Activated CD4-positive, alpha-beta memory T cell treated with anti-CD3 and anti-CD28 coated beads for 36 hours (primary cell): ENCODE measurements at places on chromosomes 3 and 15. TPM values are rescaled to one million over a fixed set of nuclear protein-coding genes. Genes with fewer than 3 reads are reported as not detected.

FANCD2OS gene
- total RNA-seq: not detected

DNA sequence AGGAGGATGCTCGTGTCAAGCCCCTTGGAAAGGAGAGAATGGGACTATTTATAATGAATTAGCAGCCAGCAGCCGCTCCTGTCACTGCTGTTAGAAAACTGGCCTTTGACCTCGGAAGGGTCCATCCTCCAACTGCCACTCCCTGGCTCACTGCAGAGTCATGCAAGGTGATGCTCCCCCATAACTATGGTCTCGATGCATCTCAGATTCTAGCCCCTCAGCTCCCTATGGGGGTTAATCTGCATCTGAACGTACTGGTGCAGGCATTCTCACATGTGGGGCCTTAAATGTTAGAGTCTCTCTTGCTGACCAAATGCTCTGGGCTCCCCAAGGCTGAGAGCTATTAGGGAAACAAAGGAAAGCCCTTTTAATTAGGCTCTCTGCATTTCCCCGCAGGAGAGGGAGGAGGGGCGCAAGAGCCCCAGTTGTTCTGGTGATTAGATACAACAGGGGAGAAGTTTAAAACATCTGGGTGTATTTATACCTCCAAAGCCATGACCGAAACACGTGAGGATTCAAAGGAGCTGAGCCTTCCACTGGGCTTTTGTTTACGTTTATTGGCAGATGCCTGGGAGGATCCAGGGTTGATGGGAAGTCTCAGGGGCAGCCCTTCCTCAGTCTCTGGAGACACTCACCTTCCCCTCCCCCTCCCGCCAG is 182.5 kb downstream of the OPA1 start:
- DNase-seq: no peak

DNA sequence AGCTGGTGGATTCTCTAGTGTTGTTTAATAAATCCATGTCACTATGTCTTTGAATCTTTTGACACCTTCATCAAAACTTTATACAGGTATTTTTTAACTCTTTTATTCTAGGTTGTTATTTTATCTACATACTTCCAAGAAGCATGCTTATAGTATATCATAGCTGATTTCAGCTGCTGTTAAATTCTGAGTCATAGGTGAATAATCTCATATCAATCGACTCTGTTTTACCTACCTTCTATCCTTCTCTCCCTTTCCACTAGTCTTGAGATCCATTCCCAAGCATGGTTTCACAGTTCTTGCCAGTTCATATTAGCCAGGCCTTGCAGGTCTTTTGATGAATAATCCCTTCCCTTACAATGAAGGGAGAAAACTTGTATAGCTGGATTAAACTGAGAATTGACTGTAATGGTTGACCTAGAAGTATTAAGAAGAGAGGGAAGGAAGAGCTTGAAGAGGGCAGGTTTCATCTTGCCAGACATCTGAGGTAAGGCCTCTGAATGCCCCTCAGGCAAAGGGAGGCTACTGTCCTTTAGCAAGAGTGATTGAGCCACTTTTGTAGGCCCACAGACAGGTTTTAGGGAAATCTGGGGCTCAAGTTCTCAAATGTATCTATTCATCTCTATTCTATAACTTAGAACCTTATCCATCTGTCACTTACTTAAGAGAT is 146.4 kb downstream of the EPHA6 start:
- no peak for DNase-seq

- DNase-seq: no peak
Measured at GRCh38 chr3:188196232-188196990, 42.5 kb downstream of the LPP start.

SLC22A14 gene
- total RNA-seq: not detected

GRCh38 chr15:31733424-31733823 is 296.9 kb upstream of the CHRNA7 start:
- no peak for DNase-seq
